Activated CD8-positive, alpha-beta memory T cell treated with anti-CD3 and anti-CD28 coated beads for 1 hour (primary cell): ENCODE measurements at places on chromosomes 2 and 18.

GRCh38 chr18:38940475-38940862 lies 1374.9 kb upstream of the CELF4 start:
- no peak for DNase-seq

GRCh38 chr18:13530879-13531387 lies 195.4 kb downstream of the FAM210A start:
- DNase-seq: no peak

- DNase-seq: no peak
Measured at GRCh38 chr2:211709389-211709788, 829.2 kb downstream of the ERBB4 start.

- no peak for DNase-seq
Measured at GRCh38 chr2:114461116-114461515, 18.7 kb downstream of the DPP10 start.

DNA sequence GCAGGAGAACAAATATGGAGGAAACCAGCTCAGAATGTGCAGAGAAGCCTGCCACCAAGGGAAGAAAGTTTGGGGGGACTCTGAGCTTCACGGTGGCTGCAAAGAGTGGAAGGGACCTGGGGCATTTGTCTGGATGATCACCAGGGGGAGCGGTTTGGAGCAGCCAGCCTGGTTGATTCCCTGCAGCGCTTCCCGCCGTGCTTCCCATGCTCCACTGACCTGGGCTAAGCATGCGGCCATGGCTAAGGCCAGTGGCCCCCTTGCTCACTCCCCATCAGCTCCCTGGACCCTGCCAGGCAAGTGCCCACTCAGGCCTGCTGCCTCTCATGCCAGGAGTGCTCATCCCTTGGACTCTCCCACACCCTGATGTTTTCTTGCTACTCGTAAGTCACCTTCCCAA lies 27.0 kb downstream of the NTSR2 start:
- DNase-seq: no peak

DNA sequence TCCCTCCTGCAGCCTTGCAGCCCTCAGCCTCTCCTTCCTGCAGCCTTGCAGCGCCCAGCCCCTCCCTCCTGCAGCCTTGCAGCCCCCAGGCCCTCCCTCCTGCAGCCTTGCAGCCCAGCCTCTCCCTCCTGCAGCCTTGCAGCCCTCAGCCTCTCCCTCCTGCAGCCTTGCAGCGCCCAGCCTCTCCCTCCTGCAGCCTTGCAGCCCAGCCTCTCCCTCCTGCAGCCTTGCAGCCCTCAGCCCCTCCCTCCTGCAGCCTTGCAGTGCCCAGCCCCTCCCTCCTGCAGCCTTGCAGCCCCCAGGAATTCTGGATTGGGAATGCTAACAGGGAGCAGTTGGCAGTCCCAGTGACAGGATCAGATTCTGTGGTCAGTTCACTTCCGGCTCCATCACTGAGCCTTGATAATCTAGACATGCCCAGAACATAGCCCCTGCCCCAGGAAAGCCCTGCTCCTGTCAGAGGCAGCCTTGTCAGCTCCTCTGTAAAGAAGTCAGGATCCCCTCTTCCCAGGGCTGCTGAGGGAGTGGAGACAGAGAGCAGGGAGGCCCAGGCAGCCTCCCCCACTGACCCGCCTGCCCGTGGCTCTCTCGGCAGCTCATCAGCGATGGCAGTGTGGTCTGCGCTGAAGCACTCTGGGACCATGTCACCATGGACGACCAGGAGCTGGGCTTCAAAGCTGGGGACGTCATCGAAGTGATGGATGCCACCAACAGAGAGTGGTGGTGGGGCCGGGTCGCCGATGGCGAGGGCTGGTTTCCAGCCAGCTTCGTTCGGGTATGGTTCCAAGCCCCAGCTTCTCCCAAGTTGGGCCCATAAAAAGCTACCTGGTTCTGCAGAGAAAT lies 54.8 kb downstream of the FAM168B start:
- DNase-seq: no peak

- DNase-seq: no peak
Measured at GRCh38 chr18:45068400-45069094, 387.9 kb downstream of the SETBP1 start.

DNA sequence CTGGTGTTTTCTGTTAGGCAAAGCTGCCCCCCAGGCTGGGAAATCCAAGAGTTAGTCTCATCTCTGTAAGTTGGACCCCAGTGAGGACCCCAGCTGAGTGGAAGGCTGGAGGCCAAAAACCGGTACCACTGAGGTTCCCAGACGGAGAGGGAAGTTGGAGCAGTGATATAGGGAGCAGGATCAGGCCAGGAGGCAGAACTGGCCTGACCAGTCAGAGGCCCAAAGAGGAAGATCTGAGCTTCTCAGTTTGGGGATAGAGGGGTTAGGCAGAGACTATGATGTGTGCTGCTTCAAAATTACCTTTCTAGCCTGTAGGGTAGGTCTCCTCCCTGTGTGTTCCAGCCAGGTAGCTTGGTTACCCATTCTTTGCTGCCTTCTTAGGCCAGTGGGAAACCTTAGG lies 4.6 kb upstream of the RNF181 start:
- no peak for DNase-seq

DNA sequence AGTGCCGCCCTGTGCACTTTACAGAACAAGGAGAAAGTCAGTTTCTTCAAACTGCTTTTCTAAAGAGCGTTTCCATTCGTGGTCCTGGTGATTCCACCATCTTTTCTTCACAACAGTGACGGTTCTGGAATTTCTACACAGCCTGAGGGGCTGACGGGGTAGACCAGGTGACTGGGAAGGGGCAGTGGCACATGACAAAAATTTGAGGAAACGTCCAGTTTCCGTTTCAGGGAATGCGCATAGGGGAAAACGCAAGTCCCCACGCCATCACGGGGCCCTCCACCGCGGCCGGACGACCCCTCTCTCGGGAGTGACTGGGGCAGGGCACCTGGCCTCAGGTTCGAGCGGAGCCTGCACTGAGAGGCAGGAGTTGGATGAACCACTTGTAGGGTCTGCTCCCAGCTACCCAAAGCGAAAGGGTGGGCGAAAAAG lies 980 bp upstream of the SPTBN1 start:
- no peak for DNase-seq

DNA sequence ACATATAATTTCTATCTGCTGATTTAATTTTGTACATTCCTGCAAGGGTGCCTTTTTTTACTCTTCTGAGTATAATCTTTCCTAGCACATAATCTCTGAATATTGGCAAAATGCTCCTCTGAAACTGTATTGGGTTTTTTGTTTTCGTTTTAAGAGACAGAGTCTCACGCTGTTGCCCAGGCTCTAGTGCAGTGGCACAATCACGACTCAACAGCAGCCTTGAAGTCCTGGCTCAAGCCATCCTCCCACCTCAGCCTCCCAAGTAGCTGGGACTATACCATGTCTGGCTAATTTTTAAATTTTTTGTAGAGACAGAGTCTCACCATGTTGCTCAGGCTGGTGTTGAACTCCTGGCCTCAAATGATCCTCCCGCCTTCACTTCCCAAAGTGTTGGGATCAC lies 104.9 kb downstream of the SPTBN1 start:
- DNase-seq: no peak

DNA sequence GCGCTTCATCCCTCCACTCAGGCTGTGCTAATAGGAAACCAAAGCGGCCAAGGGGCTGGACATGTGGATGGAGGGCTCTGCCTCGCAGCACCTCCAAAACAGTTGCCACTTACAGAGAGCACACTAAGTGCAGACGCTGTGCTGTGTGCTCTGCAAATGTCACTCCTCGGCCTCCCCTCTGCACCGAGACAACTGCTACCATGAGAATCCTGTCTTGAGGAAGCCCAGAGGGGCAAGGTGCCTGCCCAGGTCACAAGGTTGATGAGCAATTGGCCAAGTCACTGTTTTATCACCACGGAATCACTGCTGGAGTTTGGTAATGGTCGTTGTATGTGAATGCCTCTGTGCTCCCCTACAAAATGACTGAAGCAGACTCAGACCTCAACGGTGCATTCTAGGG lies 132.2 kb downstream of the SEPTIN10 start:
- DNase-seq: no peak

DNA sequence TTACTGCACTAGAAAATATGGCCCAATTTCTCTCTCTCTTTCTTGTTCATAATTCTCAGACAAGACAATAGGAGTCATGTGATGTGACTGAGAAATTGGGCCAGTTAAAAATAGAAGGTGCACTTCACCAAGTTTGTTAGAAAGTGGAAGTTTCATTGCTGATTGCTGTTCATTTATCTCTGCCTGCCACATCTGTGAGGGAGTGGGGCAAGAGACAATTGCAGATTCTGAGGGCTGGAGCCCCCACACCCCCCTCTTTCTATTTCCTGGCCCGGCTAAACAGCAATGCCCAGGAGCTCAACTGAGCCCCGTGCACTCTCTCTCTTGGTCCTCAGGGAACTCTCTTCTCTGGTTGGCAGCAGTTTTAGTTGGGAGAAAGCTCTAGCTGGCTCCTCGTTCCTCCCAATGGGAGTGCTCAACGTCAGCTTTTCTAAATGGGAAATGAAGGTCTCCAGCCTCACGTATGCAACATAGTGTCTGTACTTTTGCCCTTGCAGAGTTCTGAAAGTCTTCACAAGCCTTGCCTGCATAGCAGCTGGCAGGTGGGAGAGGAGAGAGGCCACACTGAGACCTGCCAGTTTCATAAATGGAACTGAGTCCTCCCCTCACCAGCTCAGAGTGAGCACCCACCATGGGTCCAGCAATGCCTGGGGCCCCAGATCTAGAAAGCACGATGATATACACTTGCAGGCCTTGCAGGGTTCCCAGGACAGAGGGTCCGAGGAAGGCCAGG lies 115.7 kb downstream of the MYCN start:
- DNase-seq: no peak

- DNase-seq: no peak
Measured at GRCh38 chr2:28394331-28394877, 1.7 kb downstream of the FOSL2 start.

DNA sequence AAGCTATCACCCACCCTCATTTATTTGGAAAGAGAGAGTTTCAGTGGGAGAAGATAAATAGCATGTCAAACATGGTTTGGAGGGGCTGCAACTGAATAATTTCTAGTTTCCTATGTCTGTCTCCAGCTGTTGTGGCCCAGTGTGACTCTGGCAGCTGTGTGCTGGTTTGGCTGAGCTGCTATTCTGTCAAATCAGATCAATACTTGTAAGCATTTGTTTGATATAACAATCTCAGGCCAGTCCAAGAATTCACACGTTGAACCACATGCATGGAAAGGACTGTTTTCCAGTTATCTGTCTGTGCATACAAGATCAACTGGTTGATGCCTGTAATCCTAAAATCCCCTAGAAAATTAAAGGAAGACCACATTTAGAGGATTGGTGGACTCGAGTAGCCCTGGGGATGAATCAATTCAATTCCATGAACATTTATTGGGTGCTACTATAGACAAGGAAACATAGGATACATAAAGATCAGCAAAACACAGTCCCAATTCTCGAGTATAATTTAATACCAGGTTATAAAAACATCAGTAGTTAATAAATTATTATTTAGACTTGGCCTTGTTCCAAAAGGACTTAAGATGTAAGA lies 209.0 kb upstream of the PARD3B start:
- no peak for DNase-seq

DNA sequence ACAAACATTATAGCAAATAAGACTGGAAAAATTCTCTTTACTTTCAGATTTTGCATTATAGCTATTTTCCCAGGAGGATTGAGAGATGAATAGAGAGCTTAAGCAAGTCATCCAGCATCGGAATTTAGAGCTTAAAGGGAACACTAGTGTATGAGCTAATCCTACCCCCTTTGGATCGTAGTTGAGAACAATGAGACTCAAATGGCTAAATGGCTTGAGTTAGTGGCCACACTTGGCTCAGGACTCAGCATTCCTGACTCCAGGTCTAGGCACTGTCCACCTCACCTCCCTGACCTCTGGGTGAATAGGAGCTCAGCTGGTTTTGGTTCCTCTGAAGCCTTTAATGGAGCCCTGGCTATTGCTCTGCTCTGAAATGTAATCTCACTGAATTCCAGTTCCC lies 97.5 kb upstream of the CXCR4 start:
- DNase-seq: no peak

- no peak for DNase-seq
Measured at GRCh38 chr18:72738136-72738535, 129.7 kb downstream of the NETO1 start.

GRCh38 chr2:42047488-42048298 lies at the start of gene PKDCC:
Gene PKDCC (plus strand): TSS chr2:42048021. CDS start chr2:42048200, 179 bp downstream.
- no peak for DNase-seq

DNA sequence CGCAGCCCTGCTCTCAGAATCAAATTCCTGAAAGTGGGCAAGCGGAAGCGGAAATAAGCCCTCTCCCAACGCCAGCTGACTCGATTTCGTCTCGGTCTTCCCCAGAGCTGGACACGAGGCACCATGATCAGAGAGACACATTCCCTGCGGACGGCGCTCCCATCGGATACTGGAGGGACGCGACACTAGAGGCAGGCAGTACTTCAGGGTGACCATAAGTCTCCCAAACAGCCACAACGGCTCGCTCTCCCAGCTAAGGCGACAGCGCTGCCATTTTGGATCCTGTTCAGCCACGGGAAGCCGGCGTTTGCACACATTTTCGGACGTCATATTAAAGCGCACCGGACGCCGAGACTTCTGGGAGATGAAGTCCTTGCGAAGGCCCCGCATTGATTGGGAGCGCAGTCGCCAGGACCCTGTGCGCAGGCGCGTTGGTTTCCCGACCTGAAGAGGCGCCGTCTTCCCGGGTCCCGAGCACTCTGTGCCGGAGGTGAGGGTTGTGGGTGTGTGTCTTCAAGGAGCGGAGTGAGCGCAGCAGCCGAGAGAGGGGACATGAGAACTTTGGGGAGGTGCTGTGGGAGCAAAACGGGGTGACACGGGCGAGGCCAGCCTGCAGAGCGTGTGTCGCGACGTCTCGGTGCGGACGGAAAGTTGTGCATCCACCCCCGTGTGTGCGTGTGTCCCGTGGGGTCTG lies at the start of gene ZNF2:
TSS of gene ZNF2 (plus strand) at position 439 of the 694 bp plus-strand sequence. CDS start 10,418 bp downstream, outside the sequence.
- DNase-seq: peak; percentile 95

DNA sequence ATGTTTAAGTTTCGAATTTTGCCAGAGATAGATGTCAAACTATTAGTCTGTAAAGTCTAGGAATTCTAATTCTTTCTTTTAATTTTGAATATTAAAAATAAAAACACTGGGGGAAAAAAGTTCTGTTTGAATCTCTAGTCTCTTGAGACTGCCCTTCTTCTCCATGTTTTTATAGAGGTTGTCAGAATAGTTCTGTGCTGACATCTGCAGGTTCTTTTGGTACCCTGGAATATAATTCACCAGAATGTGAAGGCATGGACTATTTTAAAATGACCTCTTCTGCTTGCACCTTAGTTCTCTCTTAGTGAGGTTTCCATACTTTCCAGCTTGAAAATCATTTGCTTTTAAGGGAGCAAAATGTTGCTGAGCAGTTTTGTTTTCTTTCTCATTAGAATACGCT lies 121.0 kb upstream of the MSTN start:
- no peak for DNase-seq

GRCh38 chr2:142987044-142987443 lies 109.6 kb downstream of the KYNU start:
- DNase-seq: no peak

DNA sequence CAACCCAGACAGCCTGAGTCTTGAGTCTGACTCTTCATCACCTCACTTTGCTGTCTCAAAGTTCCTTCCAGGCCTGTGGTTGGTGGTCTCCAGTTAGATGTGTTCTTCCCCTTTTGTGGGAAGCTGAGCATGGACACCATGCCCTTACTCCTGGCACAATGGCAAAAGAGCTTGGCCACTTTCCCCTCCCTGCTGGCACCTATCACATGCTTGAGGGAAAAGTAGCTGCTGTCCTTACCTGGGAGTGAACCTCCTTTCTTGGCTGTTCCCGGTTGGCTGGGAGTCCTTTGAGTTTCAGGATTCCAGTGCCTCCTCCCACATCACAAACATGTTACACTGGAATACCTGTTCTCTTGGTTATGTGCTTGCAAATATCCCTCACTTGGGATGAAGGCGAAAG lies 97.8 kb downstream of the GATA6 start:
- DNase-seq: no peak
